Heart right ventricle (tissue), 16 donors: ENCODE measurements at places on chromosomes 16 and 17.

DNA sequence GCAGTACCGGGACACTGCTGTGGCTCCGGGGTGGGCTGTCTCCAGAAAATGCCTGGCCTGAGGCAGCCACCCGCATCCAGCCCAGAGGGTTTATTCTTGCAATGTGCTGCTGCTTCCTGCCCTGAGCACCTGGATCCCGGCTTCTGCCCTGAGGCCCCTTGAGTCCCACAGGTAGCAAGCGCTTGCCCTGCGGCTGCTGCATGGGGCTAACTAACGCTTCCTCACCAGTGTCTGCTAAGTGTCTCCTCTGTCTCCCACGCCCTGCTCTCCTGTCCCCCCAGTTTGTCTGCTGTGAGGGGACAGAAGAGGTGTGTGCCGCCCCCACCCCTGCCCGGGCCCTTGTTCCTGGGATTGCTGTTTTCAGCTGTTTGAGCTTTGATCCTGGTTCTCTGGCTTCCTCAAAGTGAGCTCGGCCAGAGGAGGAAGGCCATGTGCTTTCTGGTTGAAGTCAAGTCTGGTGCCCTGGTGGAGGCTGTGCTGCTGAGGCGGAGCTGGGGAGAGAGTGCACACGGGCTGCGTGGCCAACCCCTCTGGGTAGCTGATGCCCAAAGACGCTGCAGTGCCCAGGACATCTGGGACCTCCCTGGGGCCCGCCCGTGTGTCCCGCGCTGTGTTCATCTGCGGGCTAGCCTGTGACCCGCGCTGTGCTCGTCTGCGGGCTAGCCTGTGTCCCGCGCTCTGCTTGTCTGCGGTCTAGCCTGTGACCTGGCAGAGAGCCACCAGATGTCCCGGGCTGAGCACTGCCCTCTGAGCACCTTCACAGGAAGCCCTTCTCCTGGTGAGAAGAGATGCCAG lies 12.9 kb downstream of the STH start:
- no peaks in the 10 kb centered on the region for H3K27me3 ChIP-seq
- H3K4me3 ChIP-seq = no peak overlapping the region
- no peaks in the 10 kb centered on the region for H3K36me3 ChIP-seq
- no peaks in the 10 kb centered on the region for H3K4me1 ChIP-seq
- H3K27ac ChIP-seq = no peak overlapping the region

GRCh38 chr16:84786605-84787262 lies 33.1 kb upstream of the CRISPLD2 start:
- no peak overlapping the region for H3K27ac ChIP-seq
- DNase-seq = no peak
- H3K36me3 ChIP-seq = no peaks in the 10 kb centered on the region
- peaks cover 3% of the 10 kb centered on the region for H3K4me1 ChIP-seq
- no peak overlapping the region for H3K4me3 ChIP-seq

GRCh38 chr17:31389657-31390381 lies 1.7 kb upstream of the RAB11FIP4 start:
- peaks cover 14% of the 10 kb centered on the region for H3K4me1 ChIP-seq
- H3K36me3 ChIP-seq = no peaks in the 10 kb centered on the region
- DNase-seq = no peak
- no peak overlapping the region for H3K27ac ChIP-seq

DNA sequence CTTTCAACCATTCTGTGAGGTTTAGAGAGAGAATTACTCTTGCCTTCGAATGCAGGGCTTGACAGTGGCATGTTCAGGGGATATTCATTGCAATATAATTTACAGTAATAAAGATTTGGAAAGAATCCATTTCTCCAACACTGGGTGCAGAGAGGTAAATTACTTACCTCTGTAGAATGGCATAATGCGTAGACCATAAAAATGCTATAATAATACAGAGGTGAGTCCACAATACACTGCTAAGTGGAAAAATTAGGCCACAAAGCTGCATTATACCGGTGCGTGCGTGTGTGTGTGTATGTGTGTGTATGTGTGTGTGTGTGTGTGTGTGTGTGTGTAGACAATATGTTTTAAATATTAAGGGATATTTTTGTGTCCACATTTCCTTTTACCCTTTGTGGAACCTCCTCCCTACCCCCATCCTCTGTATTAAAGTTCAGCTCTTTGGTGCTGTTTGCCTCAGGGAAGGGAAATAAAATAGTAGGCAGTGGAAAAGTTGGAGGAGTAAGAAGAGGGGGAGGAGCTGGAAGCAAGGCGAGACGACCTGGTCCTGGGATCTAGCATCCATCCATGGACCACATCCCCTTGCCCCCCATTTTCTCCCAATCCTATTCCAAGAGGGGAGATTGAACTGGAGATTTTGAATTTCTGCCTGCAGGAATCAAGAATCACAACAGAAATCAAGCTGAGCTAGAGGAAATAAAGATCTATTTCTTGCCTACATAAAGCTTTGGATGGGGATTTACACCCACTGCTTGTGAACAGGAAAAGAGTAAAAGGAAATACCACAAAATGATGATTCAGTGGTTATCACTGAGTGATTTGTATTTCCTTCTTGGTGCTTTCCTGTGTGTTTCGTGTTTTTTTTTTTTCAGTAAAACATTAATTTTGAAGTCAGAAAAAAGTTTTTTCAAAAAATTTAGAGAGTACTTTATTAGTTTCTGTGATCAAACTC lies 124.8 kb downstream of the RGS9 start:
- H3K4me3 ChIP-seq = no peak overlapping the region
- no peaks in the 10 kb centered on the region for H3K4me1 ChIP-seq
- no peaks in the 10 kb centered on the region for H3K27me3 ChIP-seq
- H3K27ac ChIP-seq = no peak overlapping the region
- no peaks in the 10 kb centered on the region for H3K36me3 ChIP-seq
- no peak for DNase-seq

DNA sequence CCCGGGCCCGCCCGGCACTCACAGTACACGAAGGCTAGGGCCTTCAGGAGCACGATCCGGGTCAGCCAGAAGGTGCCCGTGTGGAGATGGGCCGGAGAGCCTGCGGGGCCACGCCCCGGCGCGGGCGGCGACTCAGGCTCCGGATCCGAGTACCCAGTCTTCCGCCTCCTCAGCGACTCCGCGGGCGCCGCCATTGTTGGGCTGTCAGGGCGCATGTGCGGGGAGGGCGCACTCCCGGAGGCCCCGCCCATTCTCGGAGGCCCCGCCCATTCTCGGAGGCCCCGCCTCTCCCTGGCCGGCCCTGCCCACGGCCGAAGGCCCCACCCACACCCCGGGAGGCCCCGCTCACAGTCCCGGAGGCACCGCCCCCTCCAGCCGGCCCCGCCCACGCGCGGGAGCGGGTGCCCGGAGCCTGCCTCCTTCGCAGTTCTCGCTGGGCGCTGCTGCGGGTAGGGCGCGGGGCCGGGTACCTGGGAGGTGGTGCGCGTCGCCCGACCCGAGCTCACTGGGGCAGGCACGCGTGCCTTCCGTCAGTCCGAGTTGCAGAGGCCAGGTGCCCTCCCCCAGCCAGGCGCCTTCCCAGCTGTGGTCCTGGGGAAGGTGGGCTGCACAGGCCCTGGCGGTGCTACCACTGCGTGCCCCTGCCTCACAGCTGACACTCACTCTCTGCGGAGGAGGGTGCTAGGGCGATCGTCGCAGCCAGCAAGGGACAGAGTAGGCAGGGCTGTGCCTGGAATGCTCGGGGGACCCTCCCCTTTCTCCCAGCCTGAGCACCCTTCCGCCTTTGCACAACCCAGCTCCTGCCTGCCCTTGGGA lies at the start of gene LMF1:
Gene LMF1 (minus strand): TSS at position 219 of the 816 bp plus-strand sequence. CDS start 4 bp downstream, at position 215.
- peak within 1 kb of the TSS; percentile 86 for H3K4me3 ChIP-seq
- peak within 1 kb of the TSS; percentile 51 for H3K27ac ChIP-seq

DNA sequence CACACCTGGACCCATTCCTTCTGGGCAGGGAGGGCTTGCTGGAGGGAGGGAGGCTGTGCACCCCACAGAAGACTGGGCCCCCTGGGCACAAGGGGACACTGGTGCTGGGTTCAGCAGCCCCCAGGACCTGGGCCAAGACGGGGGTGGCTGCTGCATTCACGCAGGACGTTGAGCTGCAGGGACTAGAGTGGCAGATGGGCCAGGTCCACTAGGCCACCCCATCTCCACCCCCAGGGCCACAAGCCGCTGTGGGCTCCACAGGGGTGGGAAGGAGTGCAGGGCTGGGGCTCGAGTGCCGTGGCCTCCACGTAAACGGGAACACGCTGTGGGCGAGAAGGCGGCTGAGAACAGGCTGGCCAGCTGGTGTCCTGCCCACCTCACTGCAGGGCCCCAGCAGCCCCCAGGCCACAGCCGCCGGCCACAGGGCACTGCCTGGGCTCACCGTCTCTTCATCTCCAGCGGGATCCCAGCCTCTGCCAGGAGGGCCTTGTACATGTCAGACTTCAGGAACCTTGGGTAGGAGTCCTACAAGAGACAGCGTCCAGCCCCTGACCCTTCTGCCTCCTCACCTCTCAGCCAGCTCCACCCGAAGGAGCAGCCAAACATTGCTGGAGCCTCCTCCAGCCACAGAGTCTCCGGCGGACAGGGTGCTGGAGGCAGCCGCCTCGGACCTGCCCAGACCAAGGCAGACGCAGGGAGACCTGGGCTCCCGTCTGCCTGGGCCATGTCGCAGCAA lies 6.5 kb downstream of the RGS11 start:
- H3K36me3 ChIP-seq = peaks cover 5% of the 10 kb centered on the region
- no peaks in the 10 kb centered on the region for H3K4me1 ChIP-seq
- no peaks in the 10 kb centered on the region for H3K27me3 ChIP-seq
- H3K4me3 ChIP-seq = no peak overlapping the region
- DNase-seq = no peak

GRCh38 chr17:63082273-63082861 lies 116.3 kb downstream of the TANC2 start:
- no peaks in the 10 kb centered on the region for H3K27me3 ChIP-seq
- H3K36me3 ChIP-seq = no peaks in the 10 kb centered on the region
- no peaks in the 10 kb centered on the region for H3K4me1 ChIP-seq
- no peak for DNase-seq
- H3K4me3 ChIP-seq = no peak overlapping the region
- H3K27ac ChIP-seq = no peak overlapping the region

DNA sequence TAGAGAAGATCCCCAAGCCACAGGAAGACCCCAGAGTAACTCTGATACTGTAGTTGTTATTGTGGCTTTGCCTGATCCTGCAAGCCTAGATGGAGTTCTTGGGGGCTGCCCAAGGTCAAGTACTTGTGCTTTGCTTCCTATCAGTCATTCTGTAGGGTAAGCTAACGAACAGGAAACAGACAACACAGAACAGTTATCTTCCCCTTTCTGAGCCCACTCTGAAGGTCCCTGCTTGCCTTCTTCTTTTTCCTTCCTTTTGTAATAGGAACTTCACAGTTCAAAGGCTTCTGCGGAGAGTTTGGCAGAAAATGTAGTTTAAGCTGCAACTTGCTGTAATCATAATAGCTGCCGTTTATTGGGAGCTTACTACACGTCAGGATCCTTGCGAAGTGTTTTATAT lies 494.1 kb upstream of the ERCC4 start:
- no peak for DNase-seq
- H3K27ac ChIP-seq = no peak overlapping the region
- no peaks in the 10 kb centered on the region for H3K27me3 ChIP-seq
- H3K4me1 ChIP-seq = no peaks in the 10 kb centered on the region
- H3K36me3 ChIP-seq = no peaks in the 10 kb centered on the region
- H3K4me3 ChIP-seq = no peak overlapping the region

- no peak for DNase-seq
- no peak overlapping the region for H3K27ac ChIP-seq
- H3K4me3 ChIP-seq = no peak overlapping the region
- no peaks in the 10 kb centered on the region for H3K4me1 ChIP-seq
- no peaks in the 10 kb centered on the region for H3K36me3 ChIP-seq
Measured at GRCh38 chr17:4766723-4767122, 5.0 kb upstream of the TM4SF5 start.

- H3K4me3 ChIP-seq = no peak overlapping the region
- H3K27ac ChIP-seq = no peak overlapping the region
- no peaks in the 10 kb centered on the region for H3K36me3 ChIP-seq
- DNase-seq = no peak
- peaks cover 26% of the 10 kb centered on the region for H3K4me1 ChIP-seq
- no peaks in the 10 kb centered on the region for H3K27me3 ChIP-seq
Measured at GRCh38 chr16:27198451-27199234, 4.7 kb upstream of the KDM8 start.
